Activated naive CD4-positive, alpha-beta T cell treated with anti-CD3 and anti-CD28 coated beads for 36 hours (primary cell): ENCODE measurements at places on chromosomes 5 and 9.

DNA sequence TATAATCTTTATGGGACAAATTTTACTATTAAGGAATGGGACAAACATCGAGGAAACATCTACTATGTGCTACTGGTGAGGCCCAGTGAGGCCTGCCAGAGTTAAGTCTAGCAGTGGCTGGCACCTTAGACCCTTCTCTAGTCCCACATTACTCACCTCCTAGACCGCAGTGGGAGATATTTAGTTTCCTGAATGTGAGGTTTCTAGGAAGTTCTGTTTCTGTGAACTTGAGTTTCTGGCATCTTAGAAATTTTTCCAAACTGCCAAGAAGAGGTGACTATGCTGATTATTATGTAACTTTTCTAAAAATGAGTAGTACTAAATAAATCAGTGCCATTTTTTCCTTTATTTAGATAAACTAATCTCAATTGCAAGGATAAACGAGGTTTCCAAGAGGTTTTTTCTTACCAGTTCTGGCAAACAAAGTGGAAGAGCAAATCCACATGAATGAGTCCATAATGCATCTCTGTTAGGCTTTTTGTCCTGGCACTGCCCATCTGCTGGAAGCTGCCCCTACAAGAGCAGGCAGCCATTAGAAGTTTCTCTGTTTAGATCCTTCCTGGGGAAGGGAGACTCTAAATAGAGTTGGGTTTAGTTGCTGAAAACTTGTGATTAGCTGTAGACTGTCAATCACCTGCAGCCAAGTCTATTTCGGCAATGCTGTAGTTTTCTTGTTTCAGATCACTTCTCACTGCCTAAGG, 348.7 kb downstream of the MAN2A1 start:
- DNase-seq = no peak
- H3K27ac ChIP-seq = no peak overlapping the region
- H3K4me1 ChIP-seq = peaks cover 8% of the 10 kb centered on the region
- peaks cover 6% of the 10 kb centered on the region for H3K36me3 ChIP-seq

- H3K36me3 ChIP-seq = no peaks in the 10 kb centered on the region
- no peak for DNase-seq
- H3K4me3 ChIP-seq = no peak overlapping the region
These were observed 422.6 kb downstream of the MAN2A1 start for GRCh38 chr5:110112348-110112747.

DNA sequence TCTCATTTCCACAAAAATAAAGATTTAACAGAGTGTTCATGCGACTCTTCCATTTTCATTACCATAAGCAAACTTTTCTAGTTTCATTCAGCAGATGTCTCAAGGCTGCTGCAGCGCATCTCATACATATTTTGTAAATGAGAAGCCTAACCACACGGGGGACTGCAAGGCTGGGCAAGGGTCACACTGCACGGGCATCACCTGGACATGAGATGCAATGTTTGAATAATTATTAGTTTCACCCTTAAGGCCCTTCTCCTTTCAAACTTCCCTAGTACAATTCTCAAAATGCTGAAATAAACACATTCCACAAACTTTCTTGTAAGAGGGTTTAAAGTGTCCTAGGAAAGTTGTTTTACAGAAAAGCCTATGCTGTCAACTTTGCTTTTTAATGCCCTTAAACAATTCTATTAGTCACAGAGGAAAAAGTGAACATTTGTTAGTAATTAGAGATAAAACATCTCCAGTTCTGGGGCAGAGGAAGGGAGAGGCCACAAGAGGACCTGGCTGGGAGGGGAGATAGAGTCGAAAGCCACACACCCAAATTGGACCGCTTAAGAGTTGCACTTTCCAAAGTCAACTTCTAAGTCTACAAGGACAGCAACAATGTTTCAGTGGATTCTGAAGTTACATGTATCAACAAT, 1.3 kb downstream of the DENND1A start:
- peak overlapping the region; percentile 78 for H3K27ac ChIP-seq
- H3K27me3 ChIP-seq = peaks cover 4% of the 10 kb centered on the region
- peaks cover 39% of the 10 kb centered on the region for H3K4me1 ChIP-seq
- peaks cover 10% of the 10 kb centered on the region for H3K36me3 ChIP-seq
- peak overlapping the region; percentile 79 for H3K4me3 ChIP-seq

- no peaks in the 10 kb centered on the region for H3K36me3 ChIP-seq
- peaks cover 7% of the 10 kb centered on the region for H3K4me1 ChIP-seq
- H3K4me3 ChIP-seq = peak overlapping the region; percentile 58
- peaks cover 3% of the 10 kb centered on the region for H3K27me3 ChIP-seq
These were observed 113.0 kb downstream of the GAPVD1 start for GRCh38 chr9:125374443-125375309.

GRCh38 chr5:169460896-169461295, 122.7 kb upstream of the SPDL1 start:
- no peaks in the 10 kb centered on the region for H3K4me1 ChIP-seq
- H3K4me3 ChIP-seq = no peak overlapping the region
- peaks cover 10% of the 10 kb centered on the region for H3K27me3 ChIP-seq
- DNase-seq = no peak
- no peaks in the 10 kb centered on the region for H3K36me3 ChIP-seq
- no peak overlapping the region for H3K27ac ChIP-seq

DNA sequence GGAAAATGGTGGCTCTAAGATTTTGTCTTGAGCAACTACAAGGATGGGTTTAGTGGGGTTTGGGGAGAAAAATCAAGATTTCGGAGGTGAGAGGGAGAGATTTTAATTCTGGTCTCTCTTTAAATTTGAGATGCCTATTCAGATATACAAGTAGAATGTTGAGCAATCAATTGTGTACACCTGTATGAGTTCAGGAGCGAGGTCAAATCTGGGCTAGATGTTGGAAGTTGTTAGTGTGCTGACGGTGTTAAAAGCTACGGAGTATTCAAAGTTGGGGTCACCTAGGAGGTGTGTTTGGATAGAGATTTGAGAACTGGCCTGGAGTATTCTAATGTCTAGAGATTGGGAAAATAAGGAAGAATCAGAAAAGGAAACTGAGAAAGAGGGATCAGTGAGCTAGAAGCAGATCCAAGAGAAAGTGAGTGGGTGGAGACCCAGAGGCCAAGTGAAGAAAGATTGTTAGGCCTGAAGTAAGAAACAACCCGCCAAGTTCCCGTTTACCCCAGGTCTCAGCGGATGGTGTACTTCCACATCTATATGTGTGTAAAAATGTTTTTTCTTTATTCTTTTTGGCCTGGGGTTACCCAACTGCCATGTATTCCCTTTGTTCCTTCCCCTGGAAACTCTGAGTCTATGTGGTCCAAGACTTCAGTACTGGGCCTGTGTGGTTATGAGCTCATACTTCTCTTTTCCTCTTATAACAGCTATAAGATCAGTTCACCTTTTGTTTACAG, 11.9 kb upstream of the ARHGAP26 start:
- no peak for DNase-seq
- no peaks in the 10 kb centered on the region for H3K27me3 ChIP-seq
- H3K36me3 ChIP-seq = no peaks in the 10 kb centered on the region
- peaks cover 10% of the 10 kb centered on the region for H3K4me1 ChIP-seq

- no peaks in the 10 kb centered on the region for H3K4me1 ChIP-seq
- peaks cover 3% of the 10 kb centered on the region for H3K27me3 ChIP-seq
- H3K27ac ChIP-seq = no peak overlapping the region
These were observed 116.4 kb downstream of the NTRK2 start for GRCh38 chr9:84785792-84786547.

DNA sequence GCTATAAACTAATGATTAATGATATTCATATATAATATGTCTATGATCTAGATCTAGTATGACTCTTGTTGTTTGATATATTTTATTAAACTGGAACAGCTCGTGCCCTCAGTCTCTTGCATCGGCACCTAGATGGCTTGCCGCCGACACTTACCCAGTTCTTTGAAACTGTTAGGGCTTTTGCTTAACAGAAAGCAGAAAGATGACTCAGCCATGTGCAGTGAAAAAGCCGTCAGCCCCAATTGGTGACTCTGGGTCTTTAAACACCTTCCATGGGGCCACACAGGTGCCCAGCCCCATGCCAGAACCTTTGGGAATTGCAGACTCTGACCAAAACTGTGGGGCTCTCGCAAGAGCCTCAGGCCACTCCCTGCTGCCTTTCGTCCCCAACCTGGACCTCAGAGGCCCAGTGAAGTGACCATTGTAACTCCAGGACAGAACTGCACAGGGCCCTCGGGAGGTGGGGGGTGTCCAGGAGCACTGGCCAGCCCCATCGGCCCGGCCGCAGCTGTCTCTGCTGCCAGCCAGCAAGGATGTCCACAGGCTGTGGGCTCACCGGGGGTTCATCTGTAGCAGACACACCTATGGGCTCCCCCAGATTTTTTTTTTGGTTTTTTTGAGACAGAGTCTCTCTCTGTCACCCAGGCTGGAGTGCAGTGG, 7.8 kb downstream of the LCN10 start:
- H3K4me1 ChIP-seq = peaks cover 20% of the 10 kb centered on the region
- H3K4me3 ChIP-seq = no peak overlapping the region
- DNase-seq = peak; percentile 42
- H3K27me3 ChIP-seq = no peaks in the 10 kb centered on the region
- no peaks in the 10 kb centered on the region for H3K36me3 ChIP-seq

- H3K27me3 ChIP-seq = no peaks in the 10 kb centered on the region
- H3K4me3 ChIP-seq = no peak overlapping the region
- no peaks in the 10 kb centered on the region for H3K36me3 ChIP-seq
- peaks cover 11% of the 10 kb centered on the region for H3K4me1 ChIP-seq
- DNase-seq = no peak
These were observed 3.9 kb upstream of the FBP1 start for GRCh38 chr9:94643176-94643575.

GRCh38 chr5:140084541-140084940, 29.4 kb upstream of the PURA start:
- H3K27me3 ChIP-seq = peaks cover 3% of the 10 kb centered on the region
- no peaks in the 10 kb centered on the region for H3K36me3 ChIP-seq
- no peak overlapping the region for H3K4me3 ChIP-seq
- DNase-seq = no peak
- H3K4me1 ChIP-seq = no peaks in the 10 kb centered on the region

GRCh38 chr9:114016629-114017423, 61.3 kb downstream of the AMBP start:
- no peaks in the 10 kb centered on the region for H3K4me1 ChIP-seq
- no peaks in the 10 kb centered on the region for H3K27me3 ChIP-seq
- no peak overlapping the region for H3K27ac ChIP-seq
- H3K36me3 ChIP-seq = no peaks in the 10 kb centered on the region
- no peak for DNase-seq

GRCh38 chr5:166551384-166551783, 1740.1 kb upstream of the WWC1 start:
- H3K4me3 ChIP-seq = no peak overlapping the region
- H3K27ac ChIP-seq = no peak overlapping the region
- no peaks in the 10 kb centered on the region for H3K27me3 ChIP-seq
- no peaks in the 10 kb centered on the region for H3K36me3 ChIP-seq

- H3K27me3 ChIP-seq = no peaks in the 10 kb centered on the region
- DNase-seq = no peak
- no peaks in the 10 kb centered on the region for H3K4me1 ChIP-seq
- no peak overlapping the region for H3K27ac ChIP-seq
- no peak overlapping the region for H3K4me3 ChIP-seq
These were observed 142.6 kb upstream of the FST start for GRCh38 chr5:53337827-53338226.

DNA sequence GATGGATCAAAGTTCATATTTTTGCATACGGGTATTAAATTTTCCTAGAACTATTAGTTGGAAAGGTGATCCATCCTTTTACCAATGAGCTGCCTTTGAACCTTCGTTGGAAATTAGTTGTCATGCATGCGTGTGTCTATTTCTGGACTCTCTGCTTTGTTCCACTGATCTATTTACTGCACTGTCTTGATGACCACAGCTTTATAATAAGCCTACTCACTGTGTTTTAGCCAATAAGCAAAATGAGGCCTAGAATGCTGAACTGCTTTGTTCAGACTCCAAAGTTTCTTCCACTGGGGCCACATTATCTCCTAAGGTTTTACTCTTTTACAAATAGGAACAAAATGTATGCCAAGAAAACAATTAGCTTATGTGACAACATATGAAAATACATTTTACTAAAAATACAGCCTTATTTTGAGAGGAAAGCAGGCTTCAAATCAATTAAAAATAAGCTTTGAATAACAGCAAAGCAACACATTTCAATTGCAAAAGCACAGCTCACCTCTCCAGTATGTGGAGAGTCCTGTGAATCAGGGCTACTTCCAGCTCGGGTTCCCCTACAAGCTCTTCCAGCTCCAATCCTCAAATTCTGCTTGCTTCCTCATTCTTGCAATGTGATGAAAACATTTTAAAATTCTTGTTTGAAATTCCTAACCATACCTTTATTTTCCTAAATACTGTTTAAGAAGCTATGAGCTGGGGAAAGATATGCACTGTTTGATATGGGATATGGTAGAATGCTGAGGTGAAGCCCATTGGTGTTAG, 72.0 kb downstream of the RETREG1 start:
- H3K27me3 ChIP-seq = no peaks in the 10 kb centered on the region
- H3K36me3 ChIP-seq = peaks cover 3% of the 10 kb centered on the region
- no peak for DNase-seq
- H3K4me3 ChIP-seq = no peak overlapping the region

DNA sequence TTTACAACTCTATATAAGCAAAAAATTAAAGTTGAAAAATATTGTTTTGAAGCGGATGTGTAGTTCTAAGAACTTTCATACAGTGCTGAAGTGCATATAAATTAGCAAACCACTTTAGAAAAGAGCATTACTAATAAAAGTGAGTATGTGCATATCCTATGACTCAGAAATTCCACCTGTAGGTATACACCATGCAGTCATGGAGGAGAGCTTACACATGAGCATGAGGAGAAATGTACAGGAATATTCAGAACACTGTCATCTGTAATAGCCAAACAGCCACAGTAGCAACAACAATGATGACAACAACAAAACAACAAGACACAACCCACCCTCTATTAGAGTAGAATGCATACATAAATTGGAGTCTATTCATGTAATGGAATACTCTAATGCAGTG, 138.2 kb upstream of the ARRDC3 start:
- no peaks in the 10 kb centered on the region for H3K27me3 ChIP-seq
- H3K4me1 ChIP-seq = peaks cover 4% of the 10 kb centered on the region
- no peak overlapping the region for H3K27ac ChIP-seq
- H3K4me3 ChIP-seq = no peak overlapping the region
- DNase-seq = no peak
- no peaks in the 10 kb centered on the region for H3K36me3 ChIP-seq

DNA sequence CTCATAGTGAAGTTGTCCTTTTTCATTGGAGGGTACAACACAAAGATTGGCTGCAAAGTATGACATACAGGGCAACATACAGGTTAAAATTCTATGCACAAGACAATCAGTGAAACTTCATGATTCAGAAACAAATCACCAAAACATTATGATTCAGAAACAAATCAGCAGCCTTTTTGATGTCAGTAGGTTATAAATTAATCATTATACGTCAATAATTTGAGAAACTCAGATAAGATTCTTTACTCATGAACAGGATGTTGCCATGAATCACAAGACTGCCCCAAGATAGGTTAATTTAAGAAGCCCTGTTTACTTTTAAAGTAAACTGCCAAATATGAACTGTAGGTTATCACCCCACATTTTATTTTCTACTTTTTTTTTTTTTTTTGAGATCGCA, 62.2 kb upstream of the IL33 start:
- H3K4me1 ChIP-seq = no peaks in the 10 kb centered on the region
- H3K27ac ChIP-seq = no peak overlapping the region
- peaks cover 16% of the 10 kb centered on the region for H3K27me3 ChIP-seq
- H3K4me3 ChIP-seq = no peak overlapping the region
